Cerebellar cortex (tissue), 1 donor: ENCODE measurements at places on chromosomes 2 and 18.
A peak's percentile ranks its signal among the peaks of the same experiment; 100 is the strongest.

- DNase-seq: no peak
Observed at GRCh38 chr18:3808985-3809780, 359.2 kb downstream of the TGIF1 start.

DNA sequence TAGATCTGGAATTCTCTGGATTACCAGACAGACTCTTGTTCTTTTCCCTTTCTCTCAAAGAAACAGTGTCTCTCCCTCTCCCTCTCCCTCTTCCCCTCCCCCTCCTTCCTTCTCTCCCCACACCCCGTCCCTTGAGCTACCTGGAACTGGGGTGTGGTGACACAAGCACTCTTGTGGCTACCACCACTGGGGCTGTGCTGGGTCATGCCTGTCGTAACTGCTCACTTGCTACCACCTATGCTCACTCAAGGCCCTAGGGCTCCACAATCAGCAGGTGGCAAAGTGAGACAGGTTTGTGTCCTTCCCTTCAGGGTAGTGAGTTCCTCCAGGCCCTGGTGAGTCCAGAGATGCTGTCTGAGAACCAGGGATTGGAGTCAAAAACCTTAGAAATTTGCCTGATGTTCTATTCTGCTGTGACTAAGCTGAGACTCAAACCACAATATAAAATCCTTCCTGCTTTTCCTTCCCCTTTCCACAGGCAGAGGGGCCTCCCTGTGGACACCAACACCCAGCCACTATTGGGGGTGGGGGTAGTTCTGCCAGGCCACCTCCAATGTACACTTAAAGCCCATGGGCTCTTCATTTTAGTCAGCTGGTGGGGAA, 70.8 kb downstream of the OXER1 start:
- DNase-seq: no peak

DNA sequence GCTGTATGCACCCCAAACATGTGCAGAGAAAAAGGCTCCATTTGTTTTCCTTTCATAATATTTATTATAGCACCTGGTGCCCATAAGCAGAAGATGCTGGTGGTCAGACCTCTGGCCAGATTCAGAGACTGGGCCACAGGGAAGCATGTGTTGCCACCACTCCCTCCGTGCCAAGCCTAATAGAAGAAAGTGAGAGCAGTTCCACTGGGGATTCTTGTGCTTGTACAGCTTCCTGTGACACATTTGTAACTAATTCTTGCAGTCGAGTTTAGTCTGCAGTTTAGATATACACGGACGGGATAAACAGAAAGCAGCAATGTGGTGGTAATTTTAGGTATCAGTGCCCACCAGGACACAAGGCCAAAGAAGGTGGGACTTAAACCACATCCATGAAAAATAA, 135.4 kb upstream of the PIEZO2 start:
- no peak for DNase-seq

- DNase-seq: no peak
Observed at GRCh38 chr2:172967036-172967982, 108.3 kb upstream of the MAP3K20 start.

DNA sequence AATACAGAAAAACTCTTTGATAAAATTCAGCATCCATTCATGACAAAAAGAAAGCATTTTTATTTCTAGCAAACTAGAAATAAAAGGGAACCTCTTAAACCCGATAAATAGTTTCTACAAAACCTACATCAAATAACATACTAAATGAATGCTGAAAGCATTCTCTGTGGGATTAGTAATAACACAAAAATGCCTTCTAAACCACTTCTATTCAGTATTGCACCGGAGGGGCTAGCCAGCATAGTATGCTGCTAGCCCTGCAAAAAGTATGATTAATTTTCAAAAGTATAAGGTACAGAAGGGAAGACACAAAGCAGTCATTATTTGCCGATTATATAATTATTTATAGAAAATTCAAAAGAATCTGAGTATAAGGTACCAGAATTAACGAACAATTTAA, 145.2 kb downstream of the DTNB start:
- DNase-seq: no peak

DNA sequence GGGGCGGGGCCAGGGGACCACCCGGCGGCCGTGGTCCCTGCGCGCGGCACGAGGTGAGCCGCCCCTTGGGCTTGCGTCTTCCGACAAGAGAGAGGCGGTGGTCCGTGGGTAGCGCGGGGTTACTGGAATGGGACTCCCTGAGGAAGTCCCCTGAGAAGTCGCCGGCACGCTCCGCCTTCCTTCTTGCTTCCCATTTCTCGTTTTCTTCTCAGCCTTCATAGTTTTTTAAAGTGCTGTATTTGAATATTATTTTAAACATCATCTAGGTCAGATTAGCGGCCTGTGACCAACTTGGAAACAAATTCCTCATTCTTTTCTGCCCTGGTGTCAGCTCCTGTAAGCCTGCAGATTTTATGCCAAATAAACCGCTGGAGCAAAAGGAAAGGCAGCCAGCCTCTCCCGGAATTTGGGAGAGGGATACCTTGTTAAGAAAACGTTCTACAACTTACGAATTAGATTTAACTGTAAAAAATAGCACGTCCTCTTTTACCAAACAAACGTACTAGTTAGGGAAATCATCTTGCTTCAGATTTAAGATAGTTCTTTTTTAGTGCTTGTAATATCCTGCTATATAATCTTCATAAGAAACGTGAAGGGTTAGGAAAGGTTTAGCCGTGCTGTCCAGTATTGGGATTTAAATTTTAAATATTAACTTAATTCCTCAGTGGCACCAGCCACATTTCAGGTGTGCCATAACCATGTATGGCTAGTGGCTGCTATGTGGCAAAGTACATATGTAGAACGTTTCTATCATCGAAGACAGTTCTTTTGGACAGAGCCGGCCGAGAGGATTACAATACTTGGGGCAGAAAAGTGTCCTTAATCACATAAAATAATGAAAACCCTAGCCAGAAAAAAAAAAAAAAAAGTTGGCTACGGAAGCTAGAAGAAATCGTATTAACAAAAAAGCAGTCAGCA, 628 bp upstream of the PTPN2 start:
- peak; percentile 40 for DNase-seq

DNA sequence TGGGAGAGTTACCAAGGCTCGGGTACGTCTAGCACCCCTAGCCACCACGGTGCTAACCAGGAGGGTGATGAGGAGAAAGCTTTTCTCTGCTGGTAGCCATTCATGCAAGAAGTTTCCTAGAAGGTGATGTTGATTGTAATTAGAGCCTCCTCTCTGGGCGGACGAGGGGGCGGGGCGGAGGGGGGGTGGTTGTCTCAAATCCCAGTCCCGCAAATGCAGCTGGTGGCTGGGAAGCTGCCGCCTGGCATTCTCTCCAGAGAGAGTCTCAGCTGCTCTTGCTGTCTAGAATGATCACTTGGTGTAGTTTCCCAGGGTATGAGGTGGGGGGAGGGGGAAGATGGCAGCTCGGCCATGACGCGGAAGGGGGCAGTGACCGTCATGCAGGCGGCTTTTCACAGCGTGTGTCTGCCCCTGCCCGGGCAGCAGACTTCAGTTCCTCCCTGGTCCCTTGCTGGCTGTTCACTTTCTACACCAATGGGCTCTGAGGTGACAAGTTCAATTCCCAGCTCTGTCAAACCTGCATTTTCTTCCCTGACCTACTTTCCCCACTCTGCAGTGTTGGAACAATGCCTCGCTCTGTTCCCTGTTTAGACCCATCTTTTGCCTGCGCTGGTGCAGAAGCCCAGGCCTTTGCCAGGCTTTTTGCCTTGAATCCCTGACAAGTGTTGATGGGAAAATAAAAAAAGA, 61.5 kb upstream of the KLF7 start:
- peak; percentile 95 for DNase-seq

DNA sequence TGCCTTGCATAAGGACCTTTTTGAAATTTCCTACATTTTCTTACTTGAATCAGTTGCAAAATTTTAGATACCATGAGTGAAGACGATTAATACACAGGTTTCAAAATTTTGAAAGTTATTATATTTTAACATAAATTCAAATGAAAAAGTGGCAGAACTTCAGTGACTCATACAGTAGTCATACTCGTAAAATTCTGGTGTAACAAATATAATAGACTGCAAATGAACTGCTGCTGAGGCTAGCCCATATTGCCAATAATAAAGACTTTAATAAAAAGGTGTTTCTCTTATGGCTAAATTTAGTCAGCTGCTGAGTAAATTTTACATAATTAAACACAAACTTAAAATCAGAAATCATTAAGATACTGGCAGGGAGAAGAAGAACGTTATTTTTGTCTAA, 36.9 kb downstream of the MSH6 start:
- DNase-seq: no peak

- DNase-seq: no peak
Observed at GRCh38 chr2:218187296-218188015, 20.7 kb upstream of the CXCR1 start.

DNA sequence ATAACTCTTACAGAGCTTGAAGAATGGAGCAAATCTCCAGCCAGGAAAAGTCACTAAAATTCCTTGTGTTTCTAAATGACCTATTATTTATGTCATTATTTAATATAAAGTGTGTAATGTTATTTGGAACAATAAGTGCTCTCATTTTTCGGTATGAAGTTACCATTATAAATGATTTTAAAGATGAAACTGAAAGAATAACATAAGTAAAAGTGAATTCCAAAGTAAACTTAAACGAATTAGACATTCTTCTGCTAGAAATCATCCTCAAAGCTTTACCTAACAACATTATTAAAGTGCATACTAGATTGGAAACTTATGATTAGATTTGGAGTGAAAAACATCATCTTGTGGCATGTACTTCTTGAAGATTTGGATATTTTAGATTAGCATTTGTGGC, 897.2 kb upstream of the CDH2 start:
- DNase-seq: no peak

DNA sequence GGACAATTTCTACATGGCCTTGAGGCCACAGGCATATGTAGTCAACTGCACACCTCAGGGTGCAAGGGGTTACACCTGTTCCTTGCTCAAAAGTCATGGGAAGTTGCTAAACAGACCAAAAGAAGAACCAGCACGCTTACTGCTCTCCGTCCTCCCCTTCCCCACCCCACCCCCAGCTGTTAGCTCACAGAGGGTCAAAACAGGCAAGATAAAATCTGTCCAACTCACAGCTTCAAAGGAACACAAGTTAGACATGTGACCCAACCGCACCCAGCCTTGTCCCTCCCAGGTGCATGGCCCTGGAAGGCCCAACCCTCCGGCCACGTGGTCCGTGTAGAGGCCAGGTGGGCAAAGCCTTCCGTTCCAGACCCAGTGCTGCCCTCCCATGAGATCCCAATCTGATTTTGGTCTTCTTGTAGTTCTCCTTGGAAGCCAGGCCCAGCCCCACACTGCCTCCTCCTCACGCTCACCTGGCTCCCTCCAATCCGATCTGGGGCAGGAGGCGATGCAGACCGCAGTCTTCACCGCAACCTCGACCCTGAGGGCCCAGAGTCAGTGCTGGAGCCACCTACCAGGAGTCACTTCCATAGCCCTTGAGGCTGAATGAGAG, 14.5 kb upstream of the ASPRV1 start:
- DNase-seq: no peak

DNA sequence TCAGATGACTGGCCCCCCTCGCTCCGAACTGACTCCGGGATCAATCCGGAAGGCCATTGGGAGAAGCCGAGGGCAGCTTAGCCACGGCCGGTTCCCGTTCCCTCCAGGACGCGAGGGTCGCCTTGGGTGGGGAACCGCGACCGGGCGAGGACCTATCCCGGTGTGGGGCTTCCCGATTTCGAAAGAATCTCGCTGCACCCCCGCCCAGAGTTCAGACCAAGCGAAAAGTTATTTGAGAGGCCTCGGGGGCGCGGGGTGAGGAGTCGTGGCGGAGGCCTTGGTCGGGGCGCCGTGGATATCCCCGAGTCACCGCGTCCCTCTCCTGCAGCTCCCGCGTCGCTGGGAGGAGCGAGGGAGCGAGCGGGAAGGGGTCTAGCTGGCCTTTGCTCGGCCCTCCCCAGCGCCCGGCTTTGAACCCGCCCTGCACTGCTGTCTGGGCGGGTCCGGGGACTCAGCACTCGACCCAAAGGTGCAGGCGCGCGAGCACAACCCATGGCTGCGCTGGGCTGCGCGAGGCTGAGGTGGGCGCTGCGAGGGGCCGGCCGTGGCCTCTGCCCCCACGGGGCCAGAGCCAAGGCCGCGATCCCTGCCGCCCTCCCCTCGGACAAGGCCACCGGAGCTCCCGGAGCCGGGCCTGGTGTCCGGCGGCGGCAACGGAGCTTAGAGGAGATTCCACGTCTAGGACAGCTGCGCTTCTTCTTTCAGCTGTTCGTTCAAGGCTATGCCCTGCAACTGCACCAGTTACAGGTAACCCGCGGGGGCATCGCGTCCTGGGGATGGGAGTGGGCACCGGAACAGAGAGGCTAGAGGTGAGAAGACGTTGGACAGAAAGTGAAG, at the start of gene CYP27A1:
TSS of gene CYP27A1 (plus strand) at position 457 of the 837 bp plus-strand sequence. CDS start at position 493, 36 bp downstream.
- no peak for DNase-seq

GRCh38 chr2:232795920-232796319, 19.6 kb upstream of the KCNJ13 start:
- no peak for DNase-seq

- no peak for DNase-seq
Observed at GRCh38 chr2:8581234-8581561, 100.7 kb upstream of the ID2 start.

- no peak for DNase-seq
Observed at GRCh38 chr2:203688798-203689197, 17.6 kb upstream of the CD28 start.

- no peak for DNase-seq
Observed at GRCh38 chr2:150885236-150885635, 376.4 kb downstream of the RBM43 start.

DNA sequence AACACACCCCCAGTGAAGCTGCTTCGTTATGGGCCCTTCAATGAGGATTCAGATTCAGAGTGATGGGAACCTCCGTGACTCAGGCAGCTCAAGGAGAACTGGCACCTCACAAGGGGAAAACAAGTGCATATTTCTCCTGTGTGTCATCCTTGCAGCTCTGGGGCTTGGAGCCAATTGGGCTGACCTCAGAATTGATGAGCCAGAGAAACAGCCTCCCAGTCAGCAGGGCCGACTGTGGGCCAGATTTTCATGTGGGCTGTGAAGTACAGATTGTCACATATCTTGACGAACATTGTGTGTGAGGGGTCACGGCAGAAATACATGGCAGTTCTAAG, 189.6 kb upstream of the SP5 start:
- DNase-seq: peak; percentile 7

- no peak for DNase-seq
Observed at GRCh38 chr2:118169359-118170005, 81.2 kb downstream of the INSIG2 start.

DNA sequence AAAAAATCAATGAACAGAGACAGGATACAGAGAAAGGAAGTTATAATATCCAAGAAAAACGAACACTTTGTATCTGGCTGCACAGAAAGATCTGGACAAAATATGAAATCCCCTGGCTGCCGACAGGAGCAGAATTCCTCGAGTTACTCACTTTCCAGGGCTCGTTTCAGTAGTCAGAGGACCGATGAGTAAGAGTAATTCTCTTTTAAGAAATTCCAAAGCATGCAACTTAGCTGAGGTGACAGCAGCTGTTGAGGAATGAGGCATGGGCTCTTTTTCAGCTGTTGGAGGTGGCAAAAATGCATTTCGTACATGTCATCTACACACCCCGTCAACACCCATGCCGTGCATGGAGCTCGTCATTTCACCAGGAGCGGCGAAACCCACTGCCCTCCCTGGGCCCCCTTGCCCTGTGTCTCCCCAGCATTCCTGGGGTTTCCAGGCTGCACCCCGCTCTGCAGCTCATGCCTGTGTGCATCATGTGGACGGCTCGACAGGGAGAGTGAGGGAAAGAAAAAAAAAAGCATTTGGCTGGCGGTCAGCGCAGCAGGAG, 210.8 kb upstream of the SMIM21 start:
- DNase-seq: no peak
